ENCODE measurements at places on chromosomes 12 and 14.

- DNase-seq = no peak
Measured at GRCh38 chr12:121648458-121649028, 20.9 kb downstream of the MORN3 start.

DNA sequence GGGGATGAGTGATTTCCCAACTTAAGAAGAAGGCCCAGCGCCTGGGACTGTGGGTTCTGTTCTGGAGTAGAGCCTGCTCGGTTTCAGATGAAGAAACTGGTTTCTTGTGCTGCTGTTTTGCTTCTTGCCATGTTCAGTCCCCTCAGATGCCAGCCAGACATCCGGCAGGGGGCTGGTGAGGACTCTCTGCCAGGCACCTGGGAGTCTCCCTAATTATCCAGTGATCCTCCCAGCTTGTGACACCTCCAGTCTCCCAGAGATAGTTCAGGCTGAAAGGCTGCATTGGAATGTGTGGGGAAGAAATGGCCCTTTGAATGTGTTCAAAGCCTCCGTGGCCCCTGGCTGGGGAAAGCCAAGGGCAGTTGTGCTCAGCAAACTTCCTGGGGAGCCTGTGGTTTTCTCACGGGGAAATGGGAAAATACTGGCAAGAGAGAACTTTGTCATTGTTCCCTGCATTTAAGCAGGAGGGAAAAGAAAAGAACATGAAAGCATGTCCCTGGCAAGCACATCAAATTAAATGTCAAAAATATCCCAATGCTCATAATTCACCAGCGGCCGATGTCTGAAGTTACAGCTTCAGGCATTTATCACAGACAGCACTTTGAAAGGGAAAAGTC, 8.5 kb upstream of the SERPINA12 start:
- no peak for DNase-seq

DNA sequence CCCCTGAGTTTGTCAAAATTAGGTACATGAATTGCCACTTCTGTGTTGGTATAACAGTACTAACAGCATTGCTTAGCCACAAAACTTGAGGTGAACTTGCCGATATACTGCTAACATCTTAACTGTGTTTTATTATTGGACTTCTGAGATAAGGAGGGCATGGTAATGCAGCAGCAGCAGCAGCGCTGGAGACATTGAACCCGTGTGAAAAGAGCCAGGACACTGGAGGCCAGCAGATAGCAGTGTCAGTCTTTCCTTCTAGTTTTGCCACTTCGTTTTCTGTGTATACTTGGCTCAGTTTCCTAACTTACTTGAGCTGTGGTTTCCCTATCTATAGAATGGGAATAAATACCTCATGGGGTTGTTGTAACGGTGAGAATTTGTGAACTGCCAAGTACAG, 82.7 kb downstream of the KTN1 start:
- no peak for DNase-seq

DNA sequence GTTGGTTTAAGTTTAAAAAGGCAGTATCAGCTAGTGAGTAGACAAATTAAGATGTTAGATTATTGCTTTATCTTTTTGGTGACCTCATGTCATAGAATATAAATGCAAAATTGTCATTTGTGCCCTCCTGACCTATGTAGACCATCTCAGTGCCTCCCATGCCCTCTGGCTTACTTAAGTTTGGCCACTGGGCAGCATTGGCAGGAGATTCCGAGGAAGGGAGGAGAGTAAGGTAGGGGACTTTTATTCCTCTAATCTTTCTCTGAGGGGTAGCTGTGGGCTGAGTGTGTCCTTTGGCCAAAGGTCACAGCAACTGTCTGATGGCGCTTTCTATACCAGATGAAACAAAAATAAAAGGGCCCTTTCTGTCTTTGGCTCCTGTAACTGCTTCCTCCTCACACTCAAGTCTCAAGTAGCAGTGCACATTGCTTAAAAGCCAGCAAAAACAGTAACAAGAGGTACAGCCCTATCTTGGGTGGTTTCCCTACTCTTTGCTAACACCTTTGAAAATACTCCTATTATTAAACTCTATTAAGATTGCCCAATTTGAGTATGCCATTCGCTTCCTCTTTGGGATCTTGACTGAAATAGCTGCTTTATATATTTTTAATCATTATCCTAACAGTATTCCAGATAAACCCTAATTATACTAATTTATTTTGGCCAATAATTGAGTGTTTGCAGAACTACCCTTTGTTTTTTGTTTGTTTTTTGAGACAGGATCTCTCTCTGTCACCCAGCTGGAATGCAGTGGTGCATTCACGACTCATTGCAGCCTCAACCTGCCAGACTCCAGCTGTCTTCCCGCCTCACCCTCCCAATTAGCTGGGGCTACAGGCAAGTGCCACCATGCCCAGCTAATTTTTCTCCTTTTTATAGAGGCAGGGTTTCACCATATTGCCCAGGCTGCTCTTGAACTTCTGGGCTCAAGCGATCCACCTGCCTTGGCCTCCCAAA, 56.5 kb upstream of the KCNH3 start:
- no peak for DNase-seq

GRCh38 chr12:129588142-129588541, 315.7 kb downstream of the TMEM132D start:
- no peak for DNase-seq

GRCh38 chr14:104361921-104362681, 217.5 kb upstream of the C14orf180 start:
- no peak for DNase-seq

DNA sequence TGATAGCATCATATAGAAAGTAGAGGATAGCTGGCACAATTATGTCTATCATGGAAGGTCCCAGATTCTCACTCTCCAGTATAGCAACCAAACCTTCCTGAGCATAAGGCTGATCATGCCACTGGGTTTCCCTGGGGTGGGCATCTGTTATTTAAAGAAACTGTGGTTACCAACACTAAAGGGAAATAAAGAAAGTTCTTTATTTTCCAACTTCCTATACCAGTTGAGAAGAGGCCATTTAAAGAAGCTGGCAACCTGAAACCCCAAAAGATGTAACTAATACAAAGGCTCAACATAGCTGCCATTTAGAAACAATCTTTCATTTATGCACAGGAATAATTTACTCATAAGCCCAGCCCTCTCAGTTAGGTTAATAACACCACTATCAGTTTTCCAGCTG, 3.1 kb downstream of the BCAT1 start:
- no peak for DNase-seq

DNA sequence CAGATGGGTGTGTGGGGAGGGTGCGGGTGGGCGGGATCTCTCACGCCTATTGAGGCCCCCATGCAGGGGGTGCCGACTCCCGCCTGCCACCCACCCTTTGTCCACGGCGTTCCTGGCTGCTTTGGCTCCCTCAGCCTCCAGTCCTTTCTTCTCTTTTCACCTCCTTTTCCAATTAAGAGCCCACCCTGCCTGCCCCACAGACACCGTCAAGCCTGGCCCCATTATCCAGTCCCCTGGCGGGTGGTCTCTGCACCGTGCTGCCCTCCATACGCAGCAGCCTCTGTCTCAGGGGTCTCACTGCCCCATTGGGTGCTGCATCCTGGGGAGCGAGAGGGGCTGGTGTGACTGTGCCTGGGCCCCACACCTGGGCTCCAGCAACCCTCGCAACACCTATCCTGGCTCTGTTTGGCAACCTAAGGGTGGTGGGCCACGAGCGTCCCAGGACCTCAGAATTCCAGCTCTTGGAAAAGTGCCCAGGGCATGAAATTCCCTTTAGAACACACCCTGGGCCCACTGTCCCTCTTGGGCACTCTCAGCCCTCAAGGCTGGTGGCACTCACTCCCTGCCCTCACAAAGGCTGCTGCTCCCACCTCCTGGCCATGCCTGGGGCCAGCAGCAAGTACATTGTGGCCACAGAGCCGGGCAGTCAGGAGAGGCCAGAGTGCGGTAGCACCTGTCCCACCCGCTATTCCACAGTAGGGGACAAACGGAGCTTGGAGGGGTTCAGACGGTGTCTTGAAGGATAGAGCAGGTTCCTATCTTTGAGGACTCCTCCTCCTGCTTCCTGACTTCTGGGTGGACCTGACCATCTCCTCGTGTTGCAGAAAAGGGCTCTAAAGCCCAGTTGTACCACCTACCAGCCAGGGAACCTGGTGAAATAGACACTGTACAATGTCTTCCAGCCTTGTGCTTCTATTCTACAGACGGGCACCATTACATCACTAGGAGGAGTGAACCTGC, 114.1 kb downstream of the KIF26A start:
- DNase-seq = no peak

DNA sequence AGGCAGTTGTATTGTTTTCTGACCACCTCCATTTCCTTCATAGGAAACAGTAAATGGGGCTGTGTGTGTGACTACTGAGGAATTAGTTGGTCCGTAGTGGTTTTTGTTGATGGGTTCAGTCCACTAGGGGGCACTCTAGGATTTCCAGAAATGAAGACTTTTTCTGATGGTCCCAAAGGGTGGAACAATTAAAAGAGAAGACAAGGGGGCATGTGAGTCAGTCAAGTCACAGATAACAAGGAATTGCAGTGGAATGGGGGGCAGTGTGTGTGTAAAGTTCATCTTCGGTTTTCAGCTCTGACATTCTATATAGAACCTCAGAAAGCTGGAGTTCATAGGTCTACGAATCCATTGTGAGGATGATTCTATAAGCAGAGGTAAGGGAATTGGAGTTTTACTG, 186.6 kb upstream of the OR4E1 start:
- no peak for DNase-seq

DNA sequence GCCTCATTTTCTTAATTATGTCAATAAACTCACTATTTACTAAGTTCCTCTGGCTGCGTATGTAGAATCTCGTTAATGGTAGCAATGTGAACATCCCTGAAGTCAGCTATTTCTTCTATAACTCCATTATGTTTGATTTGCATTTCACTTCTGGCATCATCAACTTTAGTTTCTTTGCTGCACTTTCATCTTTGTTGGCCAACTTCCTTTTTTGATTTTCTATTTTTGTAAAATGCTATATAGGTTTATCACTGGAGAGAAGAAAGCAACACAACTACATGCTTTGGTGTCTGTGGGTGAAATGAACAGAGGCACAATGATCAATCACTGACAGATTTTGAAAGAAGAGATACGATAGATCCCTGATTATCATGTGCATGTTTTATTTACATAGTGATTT, 58.5 kb upstream of the ATF7IP start:
- no peak for DNase-seq

GRCh38 chr12:111024205-111024801, 103.9 kb upstream of the MYL2 start:
- DNase-seq = no peak

DNA sequence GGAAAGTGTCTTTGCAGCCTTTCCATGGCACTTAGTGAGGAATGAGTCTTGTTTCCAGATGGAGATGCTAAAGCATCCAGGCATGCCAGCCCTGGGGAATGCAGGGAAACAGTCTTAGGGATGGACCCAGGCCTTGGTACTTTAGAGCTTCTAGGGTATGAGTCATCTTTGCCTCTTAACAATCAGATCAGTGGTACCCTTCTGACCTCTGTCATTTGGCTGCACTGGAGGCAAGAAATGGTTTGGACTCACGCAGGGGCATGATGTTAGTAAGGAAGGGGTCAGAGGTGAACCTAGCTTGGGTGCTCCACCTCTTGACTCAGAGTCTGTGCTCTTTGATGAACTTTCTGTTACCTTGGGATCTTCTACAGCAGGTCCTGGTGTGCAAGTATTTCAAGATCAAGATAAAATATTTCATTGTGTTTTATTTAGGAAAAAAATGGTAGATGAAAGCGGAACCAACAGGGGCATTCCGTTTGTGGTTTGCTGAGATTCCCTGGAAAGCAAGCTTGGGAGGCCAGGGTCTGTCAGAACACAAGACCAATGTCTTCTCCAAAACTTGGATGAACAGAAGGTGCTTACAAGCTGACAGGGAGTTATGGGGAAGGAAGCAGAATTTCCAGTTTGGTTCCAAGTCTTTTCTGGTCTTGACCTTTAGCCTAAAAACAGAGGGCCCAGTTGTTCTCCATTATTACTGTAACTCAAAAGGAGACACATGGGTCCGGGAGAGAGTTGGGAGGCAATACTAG, 216.2 kb downstream of the ZFP36L1 start:
- no peak for DNase-seq

DNA sequence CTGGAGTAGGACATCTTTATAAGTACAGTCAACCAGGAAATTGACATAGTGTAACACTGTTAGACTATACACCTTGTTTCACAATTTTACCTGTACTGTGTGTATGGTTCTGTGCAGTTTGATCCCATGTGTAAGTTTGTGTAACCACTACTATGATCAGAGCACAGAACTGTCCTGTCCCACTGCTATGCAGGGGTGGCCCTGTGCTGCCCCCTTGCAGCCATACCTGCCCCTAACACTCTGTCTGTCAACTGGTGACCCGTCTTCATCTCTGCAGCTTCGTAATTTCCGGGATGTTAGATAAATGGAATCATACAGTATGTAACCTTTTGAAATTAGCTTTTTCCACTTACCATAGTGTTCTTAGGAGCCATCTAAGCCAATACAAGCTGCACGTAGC, 58.7 kb upstream of the RD3L start:
- DNase-seq = no peak
